ENCODE measurements at places on chromosomes 2 and 18.
A peak's percentile ranks its signal among the peaks of the same experiment; 100 is the strongest.

DNA sequence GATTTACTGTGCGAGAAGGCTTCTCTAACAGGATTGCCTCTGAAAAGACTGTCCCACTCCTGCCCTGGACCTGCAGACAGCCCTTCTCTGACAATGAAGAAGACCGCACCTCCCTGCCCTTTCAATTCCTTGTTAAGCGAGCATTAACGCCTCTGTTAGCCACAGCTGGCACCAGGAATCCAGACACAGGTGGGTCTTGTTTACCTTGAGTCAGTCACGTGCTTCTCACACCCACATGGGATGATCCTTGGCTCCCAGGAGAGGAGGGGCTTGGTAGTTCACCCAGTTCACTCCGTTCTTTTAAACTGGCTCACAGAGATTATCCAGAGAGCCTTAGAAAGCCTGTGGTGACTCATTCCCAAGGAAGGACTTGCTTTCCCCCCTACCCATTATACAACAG, 410.5 kb upstream of the MEIS1 start:
- no peak for DNase-seq

- DNase-seq = no peak
Observed at GRCh38 chr2:143481733-143482132, 352.5 kb downstream of the ARHGAP15 start.

GRCh38 chr2:97911922-97912575, 83.7 kb downstream of the TMEM131 start:
- DNase-seq = peak; percentile 3

- peak; percentile 41 for DNase-seq
Observed at GRCh38 chr18:21820033-21820810, 79.6 kb downstream of the MIB1 start.

GRCh38 chr18:709771-710170, 2.7 kb downstream of the ENOSF1 start:
- no peak for DNase-seq

All from ELR (cell line).